AG09309 (cell line): ENCODE measurements at places on chromosomes 12 and 14.

GRCh38 chr12:55933799-55934742 is 3.1 kb downstream of the DGKA start:
- DNase-seq = no peak

DNA sequence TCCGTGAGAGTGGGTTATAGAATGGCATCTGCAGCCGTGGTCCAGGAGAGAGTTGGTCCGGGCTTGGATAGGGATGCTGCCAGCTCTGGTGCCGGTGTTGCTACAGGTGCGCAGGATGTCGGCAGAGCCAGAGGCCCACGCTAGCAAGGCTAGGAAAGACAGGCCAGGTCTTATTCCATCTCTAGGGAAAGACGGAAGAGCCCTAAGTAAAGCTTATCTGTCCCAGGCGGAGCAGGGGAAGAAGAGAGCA is 485 bp upstream of the PSME1 start:
- DNase-seq = no peak

GRCh38 chr14:69049675-69050074 is 70.6 kb upstream of the ACTN1 start:
- peak; percentile 74 for DNase-seq

GRCh38 chr14:24176599-24176998 is 4.7 kb downstream of the REC8 start:
- DNase-seq = no peak

- no peak for DNase-seq
Measured at GRCh38 chr12:69641546-69641945, 30.8 kb upstream of the LRRC10 start.
